ENCODE measurements at places on chromosomes 16 and 17. TPM values are rescaled to one million over a fixed set of nuclear protein-coding genes. Genes with fewer than 3 reads are reported as not detected.

CDRT15 gene
- not detected for total RNA-seq

TSPAN10 gene
- total RNA-seq = 2.0 TPM

CACNG1 gene
- not detected for total RNA-seq

KRT23 gene
- total RNA-seq = 4.3 TPM

SPATA32 gene
- total RNA-seq = not detected

CASKIN1 gene
- total RNA-seq = not detected

SMPD3 gene
- total RNA-seq = 0.58 TPM

KRTAP2-2 gene
- not detected for total RNA-seq

NUDT21 gene
- total RNA-seq = 105 TPM

CMTM1 gene
- 2.0 TPM for total RNA-seq
